Liver (tissue), 10 donors: ENCODE measurements at places on chromosomes 11 and 22.

- H3K27ac ChIP-seq: no peak overlapping the region
- no peaks in the 10 kb centered on the region for H3K27me3 ChIP-seq
- DNase-seq: no peak
- H3K36me3 ChIP-seq: no peaks in the 10 kb centered on the region
- peaks cover 11% of the 10 kb centered on the region for H3K4me1 ChIP-seq
- no peak overlapping the region for H3K4me3 ChIP-seq
Measured at GRCh38 chr22:43828998-43829782, 17.1 kb upstream of the EFCAB6 start.

DNA sequence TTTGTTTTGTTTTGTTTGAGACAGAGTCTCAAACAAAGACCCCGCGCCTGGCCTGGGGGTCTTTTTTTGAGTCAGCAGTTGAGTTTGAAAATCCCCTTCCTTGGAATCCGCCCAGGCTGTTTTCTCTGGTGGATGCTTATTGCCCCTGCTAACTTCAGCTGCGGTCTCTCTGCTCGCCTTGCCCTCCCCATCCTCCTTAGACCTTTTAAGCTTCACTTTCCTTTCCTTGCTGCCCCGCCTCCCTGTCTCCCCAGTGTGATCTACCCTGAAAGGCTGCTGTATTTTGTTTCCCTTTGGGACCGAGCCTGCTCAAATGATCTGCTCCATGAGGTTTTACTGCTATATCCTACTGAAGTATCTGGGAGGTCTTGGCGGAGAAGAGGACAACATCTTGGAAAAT, 2.5 kb downstream of the USP18 start:
- no peaks in the 10 kb centered on the region for H3K36me3 ChIP-seq
- no peak overlapping the region for H3K27ac ChIP-seq
- no peak overlapping the region for H3K4me3 ChIP-seq

DNA sequence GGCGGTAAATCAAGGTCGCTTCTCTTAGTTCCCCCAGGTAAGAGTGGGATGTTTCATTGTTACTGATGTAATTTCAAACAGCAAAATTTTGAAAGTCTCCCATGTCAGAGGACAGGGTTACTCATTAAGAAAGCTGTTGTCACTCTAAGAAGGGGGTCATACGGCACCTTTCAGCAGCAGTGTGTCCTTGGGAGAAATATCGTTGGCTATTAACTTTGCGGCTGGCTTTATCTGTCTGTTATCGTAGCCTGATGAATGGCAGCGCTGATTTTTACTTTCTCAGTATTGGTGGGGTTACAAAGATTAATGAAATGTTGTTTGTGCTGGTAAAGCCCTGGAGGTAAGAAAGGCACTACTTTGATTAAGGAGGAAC, 27.5 kb upstream of the FBXO3 start:
- no peak overlapping the region for H3K27ac ChIP-seq
- DNase-seq: no peak
- H3K4me1 ChIP-seq: no peaks in the 10 kb centered on the region
- H3K36me3 ChIP-seq: no peaks in the 10 kb centered on the region

DNA sequence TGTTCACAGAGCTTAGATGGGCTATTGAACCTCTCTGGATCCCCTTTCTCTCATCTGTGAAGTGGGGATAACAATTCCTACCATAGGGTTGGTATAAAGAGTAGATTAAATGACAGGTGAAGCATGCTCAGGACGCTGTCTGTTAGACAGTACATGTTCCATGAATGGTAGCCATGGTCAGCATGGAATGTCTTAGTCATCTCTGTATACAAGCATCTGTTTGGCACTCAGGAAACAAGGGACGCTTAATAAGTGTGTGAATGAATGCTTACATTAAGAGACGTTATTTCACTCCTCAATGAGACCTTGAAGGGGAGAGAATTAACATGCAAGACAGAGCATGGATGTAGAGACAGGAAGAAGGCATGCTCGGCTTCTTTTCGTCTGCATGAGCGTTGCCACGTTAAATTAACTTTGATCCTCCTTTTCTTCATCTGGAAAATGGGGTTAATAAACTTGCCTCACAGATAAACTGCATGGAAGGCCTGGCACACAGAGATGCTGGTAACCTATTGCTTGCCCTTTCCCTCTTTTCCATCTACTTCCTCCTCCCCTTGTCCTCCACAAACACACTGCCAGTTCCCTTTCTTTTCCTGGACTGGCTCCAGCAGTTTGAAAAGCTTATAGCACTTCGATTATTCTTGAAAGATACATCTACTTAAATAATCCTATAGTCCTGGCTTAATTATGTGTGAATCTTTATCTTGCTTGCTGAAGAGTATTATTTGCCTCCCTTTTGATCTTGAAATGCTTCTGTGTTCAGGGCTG, 267.2 kb upstream of the MTNR1B start:
- no peaks in the 10 kb centered on the region for H3K27me3 ChIP-seq
- no peaks in the 10 kb centered on the region for H3K36me3 ChIP-seq
- no peak overlapping the region for H3K27ac ChIP-seq
- H3K4me3 ChIP-seq: no peak overlapping the region

DNA sequence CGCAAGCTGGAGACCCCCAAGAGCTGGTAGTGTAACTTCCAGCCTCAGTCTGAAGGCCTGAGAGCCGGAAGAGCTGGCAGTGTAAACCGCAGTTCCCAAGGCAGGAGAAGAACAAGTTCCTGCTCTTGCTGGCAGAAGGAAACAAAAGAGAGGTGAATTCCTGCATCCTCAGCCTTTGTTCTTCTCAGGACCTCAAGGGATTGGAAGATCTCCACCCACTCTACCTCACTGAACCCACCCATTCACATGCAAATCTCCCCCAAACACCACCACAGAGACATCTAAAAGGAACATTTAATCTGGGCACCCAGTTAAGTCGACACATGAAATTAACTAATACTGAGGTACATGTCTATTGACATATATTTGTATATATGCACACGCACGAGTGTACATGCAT, 1310.3 kb downstream of the TBC1D22A start:
- H3K4me1 ChIP-seq: no peaks in the 10 kb centered on the region
- no peak overlapping the region for H3K4me3 ChIP-seq
- no peak for DNase-seq
- no peaks in the 10 kb centered on the region for H3K27me3 ChIP-seq
- H3K36me3 ChIP-seq: no peaks in the 10 kb centered on the region

DNA sequence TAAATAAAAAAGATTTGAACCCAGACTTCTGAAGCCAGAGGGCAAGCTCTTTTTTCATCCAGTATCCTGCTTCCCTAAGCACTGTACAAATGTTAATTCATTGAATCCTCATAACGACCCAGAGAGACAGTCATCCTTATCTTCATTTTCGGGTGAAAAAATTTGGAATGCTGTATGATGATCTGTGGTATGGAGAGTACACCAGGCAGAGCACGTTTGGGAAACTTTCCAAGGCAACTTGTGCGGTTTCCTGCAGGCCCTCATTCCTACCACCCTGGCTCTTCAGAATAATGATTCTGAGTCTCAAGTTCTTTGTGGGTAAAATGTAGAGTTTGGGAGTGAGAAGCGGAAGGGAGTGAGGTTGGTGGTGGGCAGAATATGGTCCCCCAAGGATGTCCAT, 177.9 kb upstream of the CADM1 start:
- H3K4me3 ChIP-seq: no peak overlapping the region
- H3K36me3 ChIP-seq: no peaks in the 10 kb centered on the region
- no peak for DNase-seq
- H3K4me1 ChIP-seq: no peaks in the 10 kb centered on the region
- H3K27ac ChIP-seq: no peak overlapping the region

GRCh38 chr22:19501897-19502447, 22.2 kb downstream of the CLDN5 start:
- H3K27me3 ChIP-seq: no peaks in the 10 kb centered on the region
- no peak overlapping the region for H3K27ac ChIP-seq
- no peak overlapping the region for H3K4me3 ChIP-seq
- H3K4me1 ChIP-seq: no peaks in the 10 kb centered on the region
- DNase-seq: no peak
- no peaks in the 10 kb centered on the region for H3K36me3 ChIP-seq

DNA sequence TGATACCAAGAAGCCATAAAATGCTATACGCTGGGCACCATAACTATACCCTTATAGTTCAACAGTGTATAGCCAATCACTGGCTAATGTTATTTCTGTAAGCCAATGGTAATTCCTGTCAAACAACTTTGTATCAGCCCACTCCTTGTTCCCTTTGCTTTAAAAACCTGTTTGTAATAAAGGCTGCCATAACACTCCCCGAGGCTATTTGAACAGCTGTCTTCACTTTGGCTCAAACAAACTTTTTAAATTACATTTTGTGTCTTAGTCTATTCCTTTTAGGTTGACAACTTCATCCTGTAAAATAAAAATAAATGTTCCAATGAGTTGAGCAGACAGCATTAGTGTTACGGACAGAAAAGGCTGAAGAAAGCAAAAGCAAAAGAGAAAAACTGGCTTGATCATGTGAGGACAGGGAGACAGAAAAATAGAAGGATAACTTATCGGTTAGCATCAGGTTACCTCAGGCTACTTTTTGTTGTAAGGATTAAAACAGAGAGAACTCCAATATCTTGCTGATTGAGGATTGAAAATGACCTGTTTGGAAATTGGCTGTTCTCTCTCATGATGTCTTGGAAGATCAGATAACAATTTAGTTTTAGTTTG, 95.0 kb downstream of the AASDHPPT start:
- no peaks in the 10 kb centered on the region for H3K4me1 ChIP-seq
- H3K27me3 ChIP-seq: no peaks in the 10 kb centered on the region
- no peak overlapping the region for H3K27ac ChIP-seq
- no peak for DNase-seq
- H3K36me3 ChIP-seq: no peaks in the 10 kb centered on the region
- H3K4me3 ChIP-seq: no peak overlapping the region

DNA sequence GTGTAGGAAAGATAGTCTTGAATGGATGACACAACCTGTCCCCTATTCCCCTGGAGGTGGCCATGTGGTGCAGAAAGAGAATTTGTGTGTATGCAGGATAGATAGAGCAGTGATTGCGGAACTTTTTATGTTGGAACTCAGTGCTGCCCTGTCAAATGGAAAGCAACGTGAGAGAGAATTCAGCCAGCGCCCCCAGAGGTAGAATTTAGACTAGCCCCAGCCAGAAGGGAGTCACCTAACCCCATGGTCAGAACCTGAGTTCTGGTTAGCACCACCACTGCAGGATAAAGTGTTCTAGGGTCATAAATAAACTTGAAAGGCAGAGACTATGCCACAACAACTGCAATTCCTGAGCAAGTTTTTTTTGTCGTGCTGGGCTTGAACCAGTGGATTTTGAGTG, 152.9 kb upstream of the GRIA4 start:
- H3K27ac ChIP-seq: no peak overlapping the region
- H3K27me3 ChIP-seq: peaks cover 5% of the 10 kb centered on the region
- no peak overlapping the region for H3K4me3 ChIP-seq
- no peaks in the 10 kb centered on the region for H3K36me3 ChIP-seq
- H3K4me1 ChIP-seq: no peaks in the 10 kb centered on the region
- DNase-seq: no peak

- peak; percentile 51 for DNase-seq
- H3K27ac ChIP-seq: no peak overlapping the region
- no peak overlapping the region for H3K4me3 ChIP-seq
- no peaks in the 10 kb centered on the region for H3K4me1 ChIP-seq
- no peaks in the 10 kb centered on the region for H3K27me3 ChIP-seq
Measured at GRCh38 chr11:107916671-107917241, 11.5 kb upstream of the RAB39A start.

GRCh38 chr22:46969961-46970360, 207.5 kb downstream of the TBC1D22A start:
- no peak for DNase-seq
- no peaks in the 10 kb centered on the region for H3K4me1 ChIP-seq
- H3K27ac ChIP-seq: no peak overlapping the region
- H3K4me3 ChIP-seq: no peak overlapping the region
- no peaks in the 10 kb centered on the region for H3K27me3 ChIP-seq
- peaks cover 4% of the 10 kb centered on the region for H3K36me3 ChIP-seq

DNA sequence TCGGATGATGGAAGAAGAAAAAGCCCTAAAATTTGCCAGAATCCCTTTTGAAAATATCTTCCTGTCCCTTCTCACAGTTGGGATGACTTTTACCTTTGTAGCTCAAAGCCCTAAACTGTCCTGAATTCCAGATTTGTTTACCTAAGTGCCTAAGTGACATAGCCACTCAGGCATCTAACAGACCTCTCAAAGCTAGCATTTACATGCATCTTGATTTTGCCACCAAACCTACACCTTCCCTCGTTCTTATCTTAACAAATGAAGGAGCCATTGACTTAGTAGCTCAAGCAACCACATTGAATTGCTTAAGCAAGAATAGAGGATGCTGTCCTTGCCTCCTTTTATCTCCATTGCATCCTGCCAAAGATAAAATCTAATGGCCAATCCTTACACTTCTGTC, 198.4 kb upstream of the NTM start:
- no peaks in the 10 kb centered on the region for H3K36me3 ChIP-seq
- no peak overlapping the region for H3K27ac ChIP-seq
- no peaks in the 10 kb centered on the region for H3K4me1 ChIP-seq
- no peak for DNase-seq

- H3K4me3 ChIP-seq: no peak overlapping the region
- H3K27me3 ChIP-seq: no peaks in the 10 kb centered on the region
- no peaks in the 10 kb centered on the region for H3K36me3 ChIP-seq
Measured at GRCh38 chr11:20647976-20648565, 21.3 kb upstream of the NELL1 start.

DNA sequence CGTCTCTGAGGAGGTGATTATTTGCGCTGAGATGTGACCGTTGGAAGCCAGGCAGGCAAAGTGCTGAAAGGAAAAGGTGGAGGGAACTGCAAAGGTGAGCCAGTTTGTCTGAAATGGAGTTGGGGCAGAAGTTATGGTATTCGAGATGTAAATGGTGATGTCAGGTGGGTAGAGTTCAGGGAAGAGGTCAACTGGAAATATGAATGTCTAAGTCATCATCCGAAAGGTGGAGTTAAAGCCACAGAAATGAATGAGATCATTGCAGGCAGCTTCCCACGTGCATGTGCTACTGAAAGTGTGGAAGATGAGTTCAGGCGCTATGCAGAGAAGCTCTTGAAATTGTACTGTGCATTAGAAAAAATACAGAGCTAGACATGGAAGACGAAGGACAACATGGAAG, 2.2 kb upstream of the BPIFC start:
- H3K36me3 ChIP-seq: no peaks in the 10 kb centered on the region
- H3K4me1 ChIP-seq: no peaks in the 10 kb centered on the region
- no peak overlapping the region for H3K4me3 ChIP-seq
- no peak overlapping the region for H3K27ac ChIP-seq
- no peak for DNase-seq

GRCh38 chr22:21994881-21995444, 12.4 kb upstream of the TOP3B start:
- H3K27me3 ChIP-seq: no peaks in the 10 kb centered on the region
- H3K36me3 ChIP-seq: no peaks in the 10 kb centered on the region
- H3K27ac ChIP-seq: no peak overlapping the region
- H3K4me3 ChIP-seq: no peak overlapping the region

- H3K36me3 ChIP-seq: no peaks in the 10 kb centered on the region
- H3K4me3 ChIP-seq: no peak overlapping the region
- no peaks in the 10 kb centered on the region for H3K27me3 ChIP-seq
- H3K27ac ChIP-seq: no peak overlapping the region
Measured at GRCh38 chr11:33383920-33384209, 126.7 kb downstream of the HIPK3 start.
